Nucleus accumbens (tissue), 56 donors: ENCODE measurements at places on chromosomes 16 and 17.

DNA sequence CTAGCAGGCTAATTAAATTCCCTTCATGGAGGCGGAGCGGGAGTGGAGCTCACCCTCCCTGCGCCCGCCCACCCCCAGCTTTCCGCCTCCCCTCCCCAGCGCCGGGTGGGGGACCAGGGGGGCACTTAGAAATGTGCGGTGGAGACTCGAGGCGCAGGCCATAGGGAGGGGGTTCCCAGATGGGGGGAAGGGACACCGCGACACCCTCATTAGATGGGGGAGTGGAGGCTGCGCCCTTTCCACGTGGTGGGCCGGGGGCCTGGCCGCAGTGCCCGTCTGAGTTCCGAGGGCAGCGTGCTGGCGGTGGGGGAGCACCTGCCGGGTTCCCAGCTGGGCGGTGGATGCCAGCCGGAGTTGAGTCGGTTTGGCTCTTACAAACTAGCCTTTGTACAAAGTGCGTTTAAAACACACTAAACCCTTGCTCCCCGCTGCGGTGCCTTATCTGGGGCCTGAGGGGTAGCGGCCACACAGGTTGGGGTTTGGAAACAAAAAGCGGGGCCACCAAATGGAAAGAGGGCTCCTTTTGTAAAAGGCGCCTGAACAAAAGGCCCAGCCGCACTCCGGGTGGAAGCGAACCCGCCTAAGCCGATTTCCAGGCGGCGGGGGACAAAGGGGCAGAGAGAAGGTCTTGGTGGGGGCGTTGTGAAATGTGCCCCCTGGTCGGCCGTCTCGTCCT is 1.4 kb downstream of the GSE1 start:
- no peak for DNase-seq

DNA sequence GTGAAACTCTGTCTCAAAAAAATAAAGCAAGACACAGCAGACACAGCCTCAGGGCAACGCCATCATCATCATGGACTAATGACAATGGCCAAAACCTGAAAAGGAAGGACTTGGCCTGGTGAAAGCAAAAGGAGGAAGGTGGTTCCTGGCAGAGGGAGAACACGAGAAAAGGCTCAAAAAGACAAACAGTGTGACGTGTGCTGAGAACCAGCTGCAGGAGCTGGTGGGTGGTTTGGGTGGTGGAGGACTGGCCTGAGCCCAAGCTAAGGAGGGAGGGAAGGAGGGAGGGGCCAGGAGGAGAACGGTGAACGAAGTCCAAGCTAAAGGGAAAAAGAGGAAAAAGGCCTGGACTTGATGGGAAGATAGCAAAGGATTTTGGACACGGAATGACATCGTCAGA is 85.1 kb downstream of the SLC39A11 start:
- no peak for DNase-seq

DNA sequence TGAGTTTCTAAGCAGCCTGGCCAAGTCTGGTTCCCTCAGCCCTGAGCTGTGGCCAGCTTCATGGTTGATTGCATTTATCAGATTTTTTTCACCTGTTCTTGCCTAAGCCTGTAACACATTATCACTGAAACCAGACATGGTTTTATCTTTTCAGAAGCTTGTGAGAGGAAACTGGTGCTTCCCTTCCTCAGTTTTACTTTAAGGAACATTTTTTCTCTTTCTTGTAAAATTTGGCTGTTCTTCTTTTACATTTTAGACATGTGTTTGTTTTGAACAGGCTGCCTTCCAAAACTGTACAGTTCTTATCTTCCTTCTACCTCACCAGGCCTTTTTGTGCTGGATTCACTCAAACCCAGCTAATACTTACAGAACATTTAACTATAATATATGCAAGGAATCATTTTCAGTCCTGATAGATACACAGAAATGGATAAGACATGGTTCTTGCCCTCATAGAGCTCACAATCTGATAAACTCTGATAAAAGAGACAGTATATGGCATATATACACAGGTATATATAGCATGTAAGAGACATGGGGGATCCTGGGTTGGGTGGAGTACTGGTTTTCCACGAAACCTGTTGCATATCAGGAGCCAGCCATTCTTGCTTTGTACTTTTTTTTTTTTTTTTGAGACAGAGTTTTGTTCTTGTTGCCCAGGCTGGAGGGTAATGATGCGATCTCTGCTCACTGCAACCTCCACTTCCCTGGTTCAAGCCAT is 44.5 kb downstream of the ZNRF1 start:
- DNase-seq = no peak

DNA sequence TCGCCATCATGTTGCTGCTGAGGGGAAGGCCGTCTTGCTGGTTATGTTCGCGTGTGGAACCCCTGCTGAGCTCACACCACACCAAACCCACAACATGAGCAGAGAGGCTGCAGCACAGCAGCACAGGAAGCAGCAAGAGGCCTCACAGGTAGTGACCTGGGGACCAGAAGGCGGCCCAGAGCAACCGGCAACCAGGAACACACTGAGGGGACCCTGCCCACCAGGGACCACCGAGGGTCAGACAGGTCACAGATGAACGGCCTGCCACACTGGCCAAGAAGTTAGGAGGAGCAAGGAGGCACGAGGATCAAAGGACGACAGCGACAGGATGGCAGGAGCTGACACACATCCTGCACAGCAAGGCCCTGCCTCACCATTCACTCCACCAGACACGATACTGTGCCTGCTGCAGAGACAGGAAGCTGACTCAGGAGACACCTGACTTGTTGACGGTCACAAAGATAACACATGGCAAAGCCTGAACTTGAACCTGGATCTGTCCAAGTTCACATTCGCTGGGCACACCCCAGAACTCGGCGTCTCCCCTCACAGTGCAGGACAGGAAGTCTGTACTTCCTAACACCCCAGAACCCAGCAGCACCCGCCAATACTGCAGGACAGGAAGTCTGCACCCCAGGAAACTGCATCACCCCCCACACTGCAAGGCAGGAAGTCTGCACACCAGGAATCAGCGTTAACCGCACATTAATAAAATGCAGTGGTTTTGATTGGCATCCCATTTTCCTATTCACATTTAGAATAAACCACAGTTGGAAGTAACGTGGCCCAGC is 98.5 kb downstream of the ZNF778 start:
- no peak for DNase-seq

GRCh38 chr17:46262271-46262670 is 32.7 kb upstream of the LRRC37A start:
- no peak for DNase-seq

DNA sequence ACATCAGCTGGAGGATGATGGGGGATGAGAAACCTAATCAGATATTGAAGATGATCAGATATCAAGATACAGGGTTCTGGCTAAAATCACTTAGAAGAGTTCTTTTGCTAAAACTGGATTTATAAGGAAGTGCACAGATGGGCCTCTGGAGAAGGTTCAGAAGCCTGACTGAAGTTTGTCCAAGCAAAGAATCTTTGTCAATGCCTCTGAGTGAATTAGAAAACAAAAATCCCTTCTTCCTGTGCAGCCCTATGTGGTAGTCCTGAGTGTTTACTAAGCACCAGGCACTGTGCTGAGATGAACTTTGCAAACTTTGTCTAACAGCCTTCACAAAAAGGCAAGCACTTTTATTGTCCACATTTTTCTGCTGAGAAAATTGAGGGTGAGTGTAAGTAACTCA is 11.4 kb upstream of the CENPV start:
- no peak for DNase-seq

GRCh38 chr16:80802138-80802537 is 2.3 kb downstream of the CDYL2 start:
- DNase-seq = no peak

GRCh38 chr16:90031931-90032673 is 12.8 kb upstream of the DBNDD1 start:
- no peak for DNase-seq

DNA sequence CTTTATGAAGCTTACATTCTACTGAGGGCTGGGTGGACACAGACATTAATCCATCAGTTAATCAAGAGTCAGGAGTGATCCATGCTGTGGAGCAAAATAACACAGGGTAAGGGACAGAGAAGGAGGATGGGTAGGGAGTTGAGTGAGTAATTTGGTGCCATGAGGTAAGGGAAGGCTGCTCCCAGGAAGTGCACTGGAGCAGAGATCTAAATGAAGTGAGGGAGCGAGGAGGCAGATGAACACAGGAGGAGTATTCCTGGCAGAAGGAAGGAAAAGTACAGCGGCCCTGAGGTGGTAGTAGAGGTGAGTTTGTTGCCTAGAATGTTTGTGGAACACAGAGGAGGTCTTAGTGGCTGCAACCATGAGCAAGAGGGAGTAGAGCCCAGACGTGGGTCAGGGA is 34.8 kb downstream of the ASIC2 start:
- DNase-seq = no peak

- DNase-seq = no peak
Observed at GRCh38 chr17:27318228-27318627, 24.3 kb downstream of the WSB1 start.

GRCh38 chr17:69175625-69176456 is 34.1 kb upstream of the ABCA6 start:
- no peak for DNase-seq

- no peak for DNase-seq
Observed at GRCh38 chr17:70265471-70265870, 96.1 kb downstream of the KCNJ2 start.

GRCh38 chr17:7389924-7390910 is 4.1 kb downstream of the PLSCR3 start:
- DNase-seq = no peak

GRCh38 chr17:64596439-64596838 is 65.7 kb downstream of the SMURF2 start:
- no peak for DNase-seq

- no peak for DNase-seq
Observed at GRCh38 chr16:17423221-17423620, 47.5 kb downstream of the XYLT1 start.

DNA sequence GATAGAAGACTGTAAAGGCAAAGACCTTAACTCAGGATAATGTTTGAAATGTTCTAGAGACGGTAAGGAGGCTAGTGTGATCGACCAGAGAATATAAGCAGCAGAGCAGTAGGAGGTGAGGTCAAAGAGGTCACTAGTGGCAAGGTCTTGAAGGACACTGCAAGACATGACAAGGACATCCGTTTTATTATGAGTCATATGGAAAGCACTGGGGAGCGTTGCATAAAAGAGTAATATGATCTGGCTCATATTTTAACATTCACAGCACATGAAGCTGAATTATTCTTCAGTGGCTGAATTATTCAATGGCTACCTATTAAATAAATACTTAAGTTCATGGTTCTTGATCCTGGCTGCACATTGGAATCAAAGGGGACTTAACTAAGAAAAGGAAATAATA is 123.7 kb downstream of the SOX9 start:
- no peak for DNase-seq

GRCh38 chr16:31135535-31136286 is at the start of gene PRSS8:
TSS of gene PRSS8 (minus strand) at chr16:31135727. CDS start at chr16:31135498, 229 bp downstream.
- no peak for DNase-seq

- peak; percentile 38 for DNase-seq
Observed at GRCh38 chr16:78045865-78046581, 23.7 kb downstream of the CLEC3A start.

GRCh38 chr17:36511216-36511615 is 23.5 kb downstream of the MYO19 start:
- DNase-seq = no peak

- no peak for DNase-seq
Observed at GRCh38 chr17:41322903-41323895, 7.7 kb upstream of the KRTAP17-1 start.

- no peak for DNase-seq
Observed at GRCh38 chr16:57748596-57748995, 13.0 kb downstream of the KATNB1 start.

GRCh38 chr16:634996-635395 is 1.1 kb downstream of the METTL26 start:
- no peak for DNase-seq

GRCh38 chr17:4236456-4236855 is 27.3 kb downstream of the ANKFY1 start:
- no peak for DNase-seq

GRCh38 chr17:63973930-63974593 is 1.3 kb upstream of the SCN4A start:
- DNase-seq = no peak

GRCh38 chr16:30813821-30814189 is 26.8 kb upstream of the ZNF629 start:
- no peak for DNase-seq

GRCh38 chr16:14486520-14487303 is 143.3 kb downstream of the PARN start:
- peak; percentile 79 for DNase-seq

- DNase-seq = no peak
Observed at GRCh38 chr17:57853695-57854094, 3.9 kb upstream of the MRPS23 start.

- no peak for DNase-seq
Observed at GRCh38 chr17:40540448-40540847, 24.8 kb downstream of the CCR7 start.

GRCh38 chr16:28935924-28936783 is 4.4 kb downstream of the CD19 start:
- DNase-seq = peak; percentile 35

DNA sequence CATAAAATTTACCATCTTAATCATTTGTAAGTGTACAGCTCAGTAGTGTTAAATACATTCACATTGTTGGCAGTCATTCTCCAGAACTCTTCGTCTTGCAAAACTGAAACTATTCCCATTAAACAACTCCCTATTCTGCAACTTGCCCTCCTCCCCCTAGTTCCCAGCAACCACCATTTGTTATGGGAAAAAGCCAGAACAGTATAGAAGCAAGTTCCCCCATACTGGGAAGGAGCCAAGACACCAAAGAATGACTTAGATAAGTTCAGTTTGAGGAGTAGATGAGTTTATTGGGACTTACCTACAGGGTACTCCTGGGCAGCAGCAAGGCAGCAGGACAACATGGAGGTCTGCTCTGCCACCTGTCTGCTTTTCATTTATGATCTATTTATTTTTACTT is 39.3 kb upstream of the TEKT1 start:
- no peak for DNase-seq

- DNase-seq = no peak
Observed at GRCh38 chr16:70714581-70715054, 28.8 kb upstream of the MTSS2 start.

GRCh38 chr17:57511475-57512123 is 233.5 kb downstream of the CCDC182 start:
- DNase-seq = no peak

- DNase-seq = no peak
Observed at GRCh38 chr16:87586201-87586782, 16.0 kb upstream of the JPH3 start.

GRCh38 chr16:89599451-89599858 is 14.0 kb upstream of the DPEP1 start:
- DNase-seq = no peak

DNA sequence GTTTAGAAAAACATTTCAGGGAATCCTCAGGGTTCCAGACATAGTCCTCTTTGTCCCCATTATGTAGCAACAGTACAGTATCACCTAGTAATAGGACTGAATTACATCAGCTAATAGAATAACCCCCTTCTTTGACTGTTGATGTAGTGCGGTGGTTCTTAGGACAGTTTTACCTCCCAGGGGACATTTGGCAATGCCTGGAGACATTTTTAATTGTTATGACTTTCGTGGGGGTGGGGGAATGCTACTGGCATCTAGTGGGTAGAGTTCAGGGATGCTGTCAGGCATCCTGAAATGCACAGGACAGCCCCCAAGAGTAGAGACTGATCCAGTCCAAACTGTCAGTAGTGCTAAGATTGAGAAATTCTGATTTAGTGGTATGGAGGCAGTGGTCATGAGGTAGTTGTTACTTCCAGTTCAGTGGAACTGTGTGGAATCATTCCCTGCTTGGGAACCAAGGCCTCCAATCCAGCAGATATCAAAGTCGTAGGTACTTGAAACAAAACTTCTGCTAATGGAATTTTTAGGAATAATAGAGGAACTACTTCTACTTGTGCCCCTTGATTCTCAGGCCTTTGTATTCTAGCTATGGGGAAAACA is 20.3 kb downstream of the NF1 start:
- no peak for DNase-seq
